Occipital lobe (tissue), 3 donors: ENCODE measurements at places on chromosomes 4 and X. TPM values are rescaled to one million over a fixed set of nuclear protein-coding genes. Genes with fewer than 3 reads are reported as not detected.

DNA sequence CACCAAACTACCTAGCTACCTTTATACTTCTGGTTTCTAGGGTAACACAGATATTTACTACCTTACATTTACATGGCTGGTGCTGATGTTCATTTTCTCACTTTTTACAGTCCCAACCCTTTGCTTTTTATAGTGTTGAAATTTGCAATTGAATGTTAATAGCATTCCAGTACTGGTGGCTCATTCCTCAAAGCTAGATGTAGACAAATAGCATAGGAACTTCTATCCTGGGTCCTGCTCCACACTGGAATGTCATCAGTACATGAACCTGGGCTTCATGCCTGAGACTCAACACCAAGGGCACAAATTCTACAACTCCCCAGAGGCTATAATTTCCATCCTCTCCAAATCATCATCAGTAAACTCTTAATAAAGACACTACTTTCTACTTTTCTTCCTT lies 10.3 kb upstream of the TRMT2B start:
- no peak for DNase-seq

SAGE1 gene
- not detected for total RNA-seq

DNA sequence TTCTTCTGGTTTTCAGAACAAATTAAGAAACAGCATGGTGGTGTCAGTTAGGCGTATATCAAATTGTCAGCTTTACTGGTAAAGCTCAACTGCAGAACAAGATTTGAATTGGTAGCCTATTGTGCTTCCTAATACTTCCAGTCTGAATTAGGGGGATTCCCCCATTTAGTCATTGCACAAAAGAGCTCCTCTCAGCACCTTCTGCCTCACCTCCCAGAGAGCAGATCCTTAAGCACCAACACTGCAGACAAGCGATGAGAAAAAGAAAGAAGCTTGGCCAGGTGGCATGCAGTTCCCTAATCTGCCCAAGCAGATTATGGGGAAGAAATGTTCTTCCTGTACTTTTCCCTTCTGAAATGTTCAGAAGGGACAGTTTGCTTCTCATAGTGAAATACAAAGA lies 9.2 kb downstream of the MAP9 start:
- no peak for DNase-seq

HOPX gene
- total RNA-seq = 79.2 TPM

- no peak for DNase-seq
Observed at GRCh38 chr4:165684177-165684805, 188.7 kb upstream of the TLL1 start.

DNA sequence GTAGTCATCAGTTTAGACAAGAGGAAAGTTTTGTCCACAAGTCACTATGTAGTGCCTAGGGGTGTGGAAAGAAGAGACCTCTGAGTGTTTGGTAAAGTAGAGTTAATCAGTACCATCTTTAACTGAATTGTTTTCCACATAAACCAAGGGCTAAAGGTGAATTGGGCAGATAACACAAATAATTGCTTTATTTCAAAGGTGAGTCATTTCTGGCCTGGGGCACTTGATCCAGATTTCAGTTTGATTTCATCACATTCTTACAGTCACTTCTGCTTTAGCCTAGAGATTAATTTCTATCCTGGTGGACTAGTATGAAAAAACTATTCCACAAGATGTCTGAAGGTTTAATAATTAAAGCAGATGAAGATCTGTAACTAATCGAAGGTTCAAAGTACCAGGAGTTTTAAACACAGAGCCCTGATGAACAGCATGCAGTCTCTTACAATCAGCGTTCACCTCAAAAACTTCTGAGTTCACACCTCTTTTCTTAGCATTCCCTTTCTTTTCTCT lies 74.5 kb upstream of the BOD1L1 start:
- DNase-seq = no peak

GRCh38 chrX:11267425-11267824 lies 25.8 kb upstream of the AMELX start:
- DNase-seq = no peak

UGT2B10 gene
- not detected for total RNA-seq

CSAG1 gene
- not detected for total RNA-seq

HSFX4 gene
- not detected for total RNA-seq

- DNase-seq = no peak
Observed at GRCh38 chrX:147626605-147627004, 285.1 kb upstream of the FMR1 start.

EGF gene
- total RNA-seq = 1.7 TPM
